ENCODE measurements at places on chromosomes 6 and 20. TPM values are rescaled to one million over a fixed set of nuclear protein-coding genes. Genes with fewer than 3 reads are reported as not detected.
A peak's percentile ranks its signal among the peaks of the same experiment; 100 is the strongest.

- DNase-seq, result no peak
These were observed 260.3 kb downstream of the ALDH8A1 start for GRCh38 chr6:134689641-134690040.

DNA sequence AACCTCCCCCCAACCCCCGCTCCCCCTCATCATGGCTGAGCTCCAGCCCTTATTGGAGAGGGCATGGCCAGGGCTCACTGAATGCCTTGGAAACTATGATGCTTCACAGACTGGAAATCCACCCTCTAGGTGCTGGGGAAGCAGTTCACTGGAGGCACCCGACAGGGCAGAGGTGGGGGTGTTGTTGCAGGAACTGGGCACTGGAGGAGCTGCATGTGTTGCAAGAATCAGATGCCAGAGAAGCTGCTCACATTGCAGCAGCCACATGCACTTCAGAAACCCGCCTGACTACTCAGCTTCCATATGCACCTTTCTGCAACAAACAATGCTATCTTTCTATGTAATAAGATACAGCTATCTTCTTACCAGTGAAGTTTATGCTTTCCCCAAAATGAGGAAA lies 7.9 kb upstream of the TBPL1 start:
- no peak for DNase-seq

DNA sequence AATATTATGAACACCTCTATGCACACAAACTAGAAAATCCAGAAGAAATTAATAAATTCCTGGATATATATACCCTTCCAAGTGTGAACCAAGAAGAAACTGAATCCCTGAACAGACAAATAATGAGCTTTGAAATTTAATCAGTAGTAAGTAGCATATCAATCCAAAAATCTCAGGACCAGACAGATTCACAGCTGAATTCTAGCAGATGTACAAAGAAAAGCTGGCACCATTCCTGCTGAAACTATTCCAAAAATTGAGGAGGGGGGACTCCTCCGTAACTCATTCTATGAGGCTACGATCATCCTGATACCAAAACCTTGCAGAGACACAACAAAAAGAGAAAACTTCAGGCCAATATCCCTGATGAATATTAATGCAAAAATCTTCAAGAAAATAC lies 67.0 kb upstream of the PDE7B start:
- DNase-seq, result no peak

DNA sequence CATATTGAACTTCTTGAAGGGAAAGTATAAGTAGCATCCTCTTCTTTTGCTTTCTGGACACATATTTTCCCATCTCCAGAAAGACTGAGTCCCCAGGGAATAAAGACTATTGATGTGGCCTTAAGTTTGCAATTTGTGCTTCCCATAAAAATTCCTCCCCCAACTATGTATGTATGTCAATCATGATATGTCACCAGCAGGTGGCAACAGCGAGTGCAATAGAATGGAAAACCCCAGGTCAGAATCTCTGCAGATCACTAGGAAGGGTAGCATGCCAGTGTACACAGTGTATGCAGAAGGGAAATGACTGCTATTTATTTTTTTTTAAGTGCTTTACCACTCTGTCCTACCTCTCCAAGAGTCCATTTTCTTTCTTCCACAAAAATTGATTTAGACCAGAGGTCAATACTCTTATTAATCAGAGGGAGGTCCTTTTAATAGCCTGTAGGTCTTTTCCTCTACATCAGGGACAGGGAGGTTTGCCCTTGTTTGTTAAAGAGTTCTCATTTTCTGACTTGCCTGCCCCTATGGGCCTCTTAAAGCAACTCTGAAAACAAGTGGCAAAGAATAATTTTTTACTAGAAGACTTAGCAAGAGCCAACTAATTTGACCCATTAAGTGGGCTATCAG lies 61.4 kb downstream of the BMP2 start:
- DNase-seq, result peak; percentile 58

DNA sequence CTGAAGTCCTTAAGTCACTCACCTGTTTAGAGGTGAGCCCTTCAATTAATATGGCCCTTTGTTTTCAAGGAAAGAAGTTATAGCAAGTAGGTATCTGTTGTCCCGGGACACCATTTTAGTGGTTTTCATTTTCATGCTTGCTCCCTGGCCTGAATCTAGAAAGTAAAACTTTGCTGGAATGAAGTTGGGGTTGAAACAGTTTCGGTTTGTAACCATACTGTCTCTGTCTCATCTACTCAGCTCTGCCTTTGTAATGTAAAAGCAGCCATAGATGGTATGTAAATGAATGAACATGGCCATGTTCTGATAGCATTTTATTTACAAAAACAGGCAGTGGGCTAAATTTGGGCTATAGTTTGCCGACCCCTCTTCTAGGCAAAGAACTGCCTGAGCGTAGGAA lies 64.9 kb upstream of the GNRH2 start:
- no peak for DNase-seq

DNA sequence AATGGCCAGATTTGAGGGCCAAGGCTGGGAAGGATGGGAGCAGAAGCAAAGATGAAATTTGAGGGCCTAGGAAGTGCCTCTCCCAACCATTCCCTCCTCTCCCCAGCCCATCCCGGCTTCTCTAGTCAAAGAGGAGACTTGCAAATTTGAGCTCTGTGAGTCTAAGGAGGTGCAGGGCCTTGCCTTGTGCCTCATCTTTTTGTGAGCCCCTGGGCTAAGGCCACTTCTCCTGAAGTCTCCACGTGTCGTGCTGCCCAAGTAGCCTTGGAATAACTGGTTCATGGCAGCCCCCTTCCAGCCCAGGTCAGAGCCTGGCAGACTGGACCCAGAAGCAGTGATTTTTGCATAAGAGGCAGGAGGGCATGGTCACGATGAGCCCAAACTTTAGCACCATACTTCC lies 6.7 kb downstream of the PTGIS start:
- no peak for DNase-seq

- DNase-seq, result peak; percentile 86
These were observed 504.9 kb upstream of the MARCKS start for GRCh38 chr6:113352029-113352801.

GRCh38 chr6:100228437-100228833 lies 234.4 kb upstream of the MCHR2 start:
- no peak for DNase-seq

GRCh38 chr6:24903681-24904080 lies 32.1 kb downstream of the RIPOR2 start:
- no peak for DNase-seq

DNA sequence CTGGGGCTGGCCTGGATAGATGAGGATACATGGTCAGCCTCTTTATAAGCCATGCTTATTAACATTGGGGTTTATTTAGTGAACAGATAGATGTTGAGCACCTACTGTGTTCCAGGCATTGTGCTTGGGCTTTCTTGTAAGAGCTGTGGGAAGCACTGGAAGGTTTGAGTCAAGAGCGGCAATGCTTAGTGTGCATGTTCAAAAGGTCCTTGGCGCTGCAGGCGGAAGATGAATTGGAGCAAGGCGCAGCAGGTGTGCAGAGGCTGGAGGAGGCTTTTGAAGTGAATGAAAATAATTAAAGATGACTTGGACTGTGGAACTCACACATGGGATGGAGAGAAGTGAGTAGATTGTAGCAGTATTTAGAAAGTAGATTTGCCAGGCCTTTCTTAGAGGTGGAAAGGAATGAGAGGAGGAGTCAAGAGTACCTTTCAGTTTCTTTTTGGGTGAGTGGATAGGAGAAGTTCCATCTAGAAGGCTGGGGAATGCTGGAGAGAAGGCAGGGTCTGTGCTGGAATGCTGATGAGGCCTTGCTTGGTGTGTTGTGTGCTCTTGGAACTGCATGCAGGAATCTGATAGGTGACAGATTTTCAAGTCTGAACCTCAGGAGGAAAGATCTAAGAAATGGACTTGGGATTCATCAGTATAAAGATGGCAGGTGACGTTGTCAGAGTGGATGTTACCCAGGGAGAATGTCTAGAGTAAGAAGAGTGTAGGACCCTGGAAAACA lies 26.4 kb downstream of the SNX9 start:
- no peak for DNase-seq

- no peak for DNase-seq
These were observed 73.0 kb downstream of the RNGTT start for GRCh38 chr6:88890394-88890793.

DNA sequence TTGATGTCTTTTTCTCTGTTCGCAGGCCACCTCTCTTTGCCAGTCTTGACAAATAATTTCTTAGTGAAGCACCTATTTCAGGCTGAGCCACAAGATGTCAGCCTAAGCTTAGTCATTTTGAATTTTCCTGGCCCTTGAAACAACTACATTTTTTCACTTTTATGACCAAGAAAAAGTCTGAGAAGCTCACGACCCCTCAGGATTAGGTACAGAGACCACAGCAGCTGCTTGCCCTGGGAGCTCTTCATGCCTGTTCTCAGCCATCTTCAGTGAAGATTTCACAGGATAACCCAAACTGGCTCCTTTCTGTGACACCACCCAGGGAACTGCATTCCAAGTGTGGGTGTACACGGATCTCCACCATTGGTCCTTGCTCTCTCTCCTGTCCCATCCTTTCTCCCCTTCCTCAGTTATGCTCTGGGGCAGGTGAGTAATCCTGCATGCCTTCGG lies 38.4 kb upstream of the SPTLC3 start:
- DNase-seq, result peak; percentile 21

DNA sequence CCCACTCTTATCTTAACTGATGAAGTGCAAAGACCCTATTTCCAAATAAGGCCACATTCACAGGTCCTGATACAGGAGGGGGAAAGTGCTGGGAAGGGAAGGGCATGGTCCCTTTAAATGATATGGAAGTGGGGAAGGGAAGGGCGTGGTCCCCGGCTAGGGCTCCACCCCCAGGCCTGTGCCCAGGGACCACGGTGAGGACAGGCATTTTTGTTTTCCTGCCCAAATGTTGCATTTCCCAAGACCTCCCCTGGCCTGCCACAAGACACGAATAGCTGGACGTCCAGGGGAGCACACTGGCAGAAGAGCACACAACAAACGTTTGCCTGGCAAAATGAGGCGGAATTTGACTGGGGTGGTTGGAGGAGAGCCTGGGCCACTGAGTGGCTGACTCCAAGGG lies 16.1 kb upstream of the HFE start:
- peak; percentile 23 for DNase-seq

- DNase-seq, result peak; percentile 83
These were observed 51.1 kb downstream of the ARID1B start for GRCh38 chr6:156828280-156828703.

DNA sequence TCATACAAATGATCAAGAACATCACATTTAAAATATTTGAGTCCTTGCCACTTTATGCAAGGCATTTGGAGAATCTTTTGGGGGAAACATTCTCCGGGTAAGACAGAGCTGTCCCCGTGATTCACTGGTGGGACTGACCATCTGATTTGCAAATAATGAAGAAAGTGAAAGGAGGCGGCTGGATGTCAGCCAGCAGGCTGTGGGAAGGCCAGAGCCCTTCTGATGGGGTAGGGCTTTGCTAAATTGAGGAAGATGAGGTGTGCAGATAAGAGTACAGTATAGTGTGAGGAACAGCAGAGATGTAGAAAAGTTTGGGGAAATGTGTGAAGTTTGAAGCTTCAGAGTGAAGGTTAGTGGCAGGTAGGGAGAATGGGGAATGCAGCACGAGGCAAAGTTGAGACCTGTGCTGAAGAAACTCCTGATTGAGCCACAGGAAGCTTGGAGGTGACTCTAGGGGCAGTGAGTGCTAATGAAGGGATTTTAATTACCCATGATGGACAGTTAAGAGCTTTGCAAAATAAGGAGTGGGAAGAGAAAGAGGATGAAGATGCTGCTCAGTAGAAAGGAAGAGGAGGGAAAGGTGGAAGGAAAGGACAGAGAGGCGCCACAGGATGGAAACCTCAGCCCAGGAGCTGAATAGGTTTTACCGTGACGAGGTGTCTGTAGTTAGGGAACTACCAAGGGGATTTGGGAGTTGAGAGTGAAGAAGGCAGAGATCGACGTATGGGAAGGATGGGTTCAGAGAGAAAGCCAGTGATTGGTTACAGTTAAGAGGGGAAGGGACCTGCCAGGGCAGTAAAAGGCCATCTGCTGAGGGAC lies 68.7 kb downstream of the SNX9 start:
- DNase-seq, result no peak

GRCh38 chr6:48136856-48137255 lies 25.9 kb upstream of the PTCHD4 start:
- no peak for DNase-seq

GRCh38 chr20:62322492-62323041 lies 19.8 kb downstream of the ADRM1 start:
- no peak for DNase-seq

GRCh38 chr20:62975251-62975760 lies 22.8 kb downstream of the SLC17A9 start:
- DNase-seq, result no peak

DNA sequence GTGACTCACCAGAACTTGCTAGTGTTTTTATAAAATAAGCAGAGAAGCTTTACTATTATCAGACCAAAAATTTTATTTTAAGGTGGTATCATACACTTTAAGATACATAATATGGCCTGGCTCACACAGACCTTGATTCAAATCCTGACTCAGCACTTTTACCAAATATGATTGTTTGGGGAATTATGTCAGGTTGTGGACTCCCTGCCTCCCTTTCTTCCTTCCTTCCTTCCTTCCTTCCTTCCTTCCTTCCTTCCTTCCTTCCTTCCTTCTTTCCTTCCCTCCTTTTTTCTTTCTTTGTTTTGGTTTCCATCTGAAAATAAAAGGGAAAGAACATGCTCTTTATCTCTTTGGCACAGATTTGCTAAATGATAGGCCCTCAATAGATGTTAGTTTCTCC lies 186.0 kb upstream of the MMS22L start:
- no peak for DNase-seq

GRCh38 chr20:17652411-17652810 lies 29.6 kb downstream of the RRBP1 start:
- no peak for DNase-seq

DNA sequence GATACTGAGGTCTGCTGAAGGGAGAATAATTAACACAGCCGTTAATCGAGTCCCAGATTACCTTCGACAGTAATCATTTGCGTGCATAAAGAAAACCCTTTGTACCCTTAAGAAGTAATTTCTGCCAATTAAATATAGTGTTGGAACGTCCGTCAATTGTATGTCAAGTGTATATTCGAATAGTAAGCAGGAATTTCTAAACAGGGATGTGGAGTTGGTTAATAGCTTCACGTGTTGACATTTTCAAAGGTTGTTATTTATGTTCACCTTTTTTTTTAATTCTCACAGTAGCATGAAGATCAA lies 798 bp upstream of the SNAP91 start:
- no peak for DNase-seq

GRCh38 chr6:30626484-30627366 lies at the start of gene ATAT1:
TSS of gene ATAT1 (plus strand) at chr6:30626874.
- peak; percentile 93 for DNase-seq

- no peak for DNase-seq
These were observed 12.9 kb upstream of the WFDC2 start for GRCh38 chr20:45456632-45457031.

GRCh38 chr20:53859684-53860083 lies 210.7 kb downstream of the BCAS1 start:
- DNase-seq, result no peak

Gene SYCP2L
- total RNA-seq, result not detected

Gene ZNF831
- not detected for total RNA-seq

Gene THEMIS
- not detected for total RNA-seq

Gene NKX2-4
- total RNA-seq, result 3.8 TPM

Gene TTPAL
- total RNA-seq, result 6.1 TPM

Gene F13A1
- total RNA-seq, result 0.06 TPM

Gene OPRM1
- total RNA-seq, result not detected

Gene WFDC2
- total RNA-seq, result not detected

Gene PPDPF
- 30.6 TPM for total RNA-seq

Gene TRIM31
- not detected for total RNA-seq

Gene MRPS26
- 109 TPM for total RNA-seq

Gene CTAGE9
- not detected for total RNA-seq

Gene STAU1
- 32.6 TPM for total RNA-seq

Gene TUBB2B
- total RNA-seq, result 104 TPM

Measured in Daoy (cell line).